Activated T-helper 1 cell treated with anti-CD3 and anti-CD28 coated beads, Interleukin-2, amount 50 U/mL, for 16 hours (primary cell): ENCODE measurements at places on chromosomes 2 and 18.

DNA sequence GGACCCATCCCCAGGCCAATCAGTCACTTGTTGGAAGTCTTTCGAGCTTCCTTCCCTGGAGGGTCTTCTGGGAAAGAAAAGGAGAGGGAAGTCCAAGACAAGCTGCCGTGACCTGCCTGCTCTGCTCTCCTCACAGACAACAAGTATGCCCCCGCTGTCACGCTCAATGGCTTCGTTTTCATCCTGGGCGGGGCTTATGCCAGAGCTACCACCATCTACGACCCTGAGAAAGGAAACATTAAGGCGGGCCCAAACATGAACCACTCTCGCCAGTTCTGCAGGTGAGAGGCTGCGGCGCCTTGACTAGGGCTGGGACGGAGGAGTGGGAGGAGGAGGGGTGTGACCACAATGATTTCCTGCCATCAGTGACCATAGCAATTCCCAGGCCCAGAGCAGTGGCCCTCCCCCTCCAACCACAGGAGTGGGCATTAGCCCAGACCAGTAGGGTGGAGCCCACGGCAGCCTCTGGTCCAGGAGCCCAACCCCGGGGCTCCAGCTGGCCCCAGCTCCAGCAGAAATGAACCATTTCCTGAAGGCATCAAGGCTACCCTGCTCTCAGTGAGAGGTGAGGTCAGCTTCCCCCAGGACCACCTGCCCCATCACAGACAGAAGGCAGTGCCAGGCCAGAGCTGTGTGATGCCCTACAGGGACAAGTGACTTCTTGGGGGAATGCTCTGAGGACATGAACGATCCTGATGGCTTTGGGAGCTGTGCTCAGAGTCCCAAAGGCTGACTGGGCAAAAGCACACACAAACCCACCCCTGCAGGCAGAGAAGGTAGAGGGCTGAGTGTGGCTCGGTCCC is 223.1 kb downstream of the ATAD2B start:
- DNase-seq: no peak

DNA sequence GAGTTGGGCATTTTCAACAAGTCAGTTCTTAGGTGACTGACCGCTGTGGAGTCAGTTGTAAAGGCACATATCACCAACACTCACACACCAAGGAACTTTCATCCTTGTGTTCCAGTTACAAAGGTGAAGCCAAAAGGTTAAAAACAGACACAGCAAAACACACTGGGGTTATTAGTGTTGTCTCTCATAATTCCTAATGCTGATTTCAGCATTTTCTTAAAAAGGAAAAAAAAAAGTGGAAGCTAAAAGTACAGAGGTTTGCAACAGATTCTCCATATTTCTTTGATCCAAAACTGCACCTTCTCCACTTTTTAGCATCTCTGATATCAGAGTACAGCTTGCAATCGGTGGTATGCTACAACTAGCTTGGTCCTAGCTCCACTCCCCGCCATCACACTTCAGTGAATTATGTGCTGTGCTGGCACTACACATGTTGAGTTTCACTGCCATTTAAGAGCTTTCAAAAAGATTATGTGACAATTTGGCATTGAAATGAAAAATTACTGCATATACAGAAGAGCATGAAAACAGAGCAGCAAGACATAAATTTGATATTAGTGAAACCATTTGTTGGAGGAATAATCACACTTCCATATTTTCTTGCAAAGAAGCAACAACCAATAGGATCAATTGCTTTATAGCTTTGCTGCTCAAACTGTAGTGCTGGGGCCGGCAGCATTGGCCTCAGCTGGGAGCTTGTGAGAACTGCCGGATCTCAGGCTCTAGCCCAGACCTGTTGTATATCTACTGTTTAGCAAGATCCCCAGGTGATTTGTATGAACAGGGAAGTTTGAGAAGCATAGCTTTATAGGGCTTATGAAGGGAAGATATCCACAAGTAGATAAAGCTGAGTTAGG is 62.3 kb upstream of the DAPL1 start:
- DNase-seq: no peak

DNA sequence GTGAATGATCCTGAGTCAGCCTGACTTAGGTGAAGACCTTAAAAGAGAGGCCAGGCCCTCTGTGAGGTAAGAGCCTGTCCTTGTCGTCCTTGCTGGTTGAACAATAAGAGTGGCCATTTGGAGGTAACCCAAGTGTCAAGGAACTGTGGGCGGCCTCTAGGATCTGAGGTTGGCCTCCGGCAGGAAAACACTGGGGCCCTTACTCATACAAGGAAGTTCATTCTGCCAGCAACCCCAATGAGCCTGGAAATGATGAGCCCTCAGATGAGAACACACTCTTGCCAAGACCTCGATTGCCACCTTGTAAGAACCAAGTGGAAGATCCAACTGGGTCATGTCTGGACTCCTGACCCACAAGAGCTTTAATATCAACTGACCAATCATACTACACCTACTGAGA is 95.5 kb upstream of the LRATD1 start:
- no peak for DNase-seq

- DNase-seq: no peak
Measured at GRCh38 chr2:168708080-168708479, 94.4 kb upstream of the NOSTRIN start.

DNA sequence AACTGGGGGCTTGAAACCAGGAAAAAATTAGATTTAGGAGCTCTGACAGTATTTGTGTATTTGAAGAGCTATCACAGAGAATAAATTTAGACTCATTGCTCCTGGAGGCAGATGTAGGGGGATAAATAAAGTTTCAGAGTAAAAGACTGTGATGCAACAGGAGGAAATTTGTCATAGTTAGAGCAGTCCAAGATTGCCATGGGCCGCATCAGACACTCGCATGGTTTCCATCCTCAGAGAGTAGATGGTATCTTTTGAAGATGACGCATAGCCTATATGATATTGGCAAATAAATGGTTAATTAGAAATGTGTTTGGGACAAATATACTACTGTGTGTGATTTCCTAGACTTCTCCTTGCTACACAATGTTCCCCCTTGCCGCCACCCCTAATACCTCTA is 170.5 kb downstream of the FTCDNL1 start:
- no peak for DNase-seq

DNA sequence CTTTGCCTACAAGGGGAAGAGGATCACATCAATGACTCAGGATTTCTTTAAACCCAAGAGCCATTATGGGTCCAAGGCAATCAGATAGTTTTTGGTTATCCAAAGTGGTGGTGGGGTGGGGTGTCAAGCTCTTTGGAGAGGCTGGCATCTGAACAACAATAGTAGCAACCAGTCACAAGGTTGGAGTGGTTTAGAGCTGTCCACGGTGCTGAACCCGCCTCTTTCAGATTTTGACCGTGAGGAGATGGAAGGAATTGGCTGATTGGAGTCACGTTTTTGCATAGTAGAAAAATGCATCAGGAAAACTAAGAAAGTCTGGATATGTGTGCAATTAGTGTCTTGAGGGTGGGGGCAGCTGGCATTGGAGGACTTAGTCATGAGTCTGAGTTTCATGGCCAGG is 159.9 kb downstream of the LOXHD1 start:
- no peak for DNase-seq

- no peak for DNase-seq
Measured at GRCh38 chr18:12455496-12455895, 47.8 kb downstream of the PRELID3A start.
